Activated T-cell treated with anti-CD3 and anti-CD28 coated beads for 1 hour (primary cell): ENCODE measurements at places on chromosomes 4 and X.

DNA sequence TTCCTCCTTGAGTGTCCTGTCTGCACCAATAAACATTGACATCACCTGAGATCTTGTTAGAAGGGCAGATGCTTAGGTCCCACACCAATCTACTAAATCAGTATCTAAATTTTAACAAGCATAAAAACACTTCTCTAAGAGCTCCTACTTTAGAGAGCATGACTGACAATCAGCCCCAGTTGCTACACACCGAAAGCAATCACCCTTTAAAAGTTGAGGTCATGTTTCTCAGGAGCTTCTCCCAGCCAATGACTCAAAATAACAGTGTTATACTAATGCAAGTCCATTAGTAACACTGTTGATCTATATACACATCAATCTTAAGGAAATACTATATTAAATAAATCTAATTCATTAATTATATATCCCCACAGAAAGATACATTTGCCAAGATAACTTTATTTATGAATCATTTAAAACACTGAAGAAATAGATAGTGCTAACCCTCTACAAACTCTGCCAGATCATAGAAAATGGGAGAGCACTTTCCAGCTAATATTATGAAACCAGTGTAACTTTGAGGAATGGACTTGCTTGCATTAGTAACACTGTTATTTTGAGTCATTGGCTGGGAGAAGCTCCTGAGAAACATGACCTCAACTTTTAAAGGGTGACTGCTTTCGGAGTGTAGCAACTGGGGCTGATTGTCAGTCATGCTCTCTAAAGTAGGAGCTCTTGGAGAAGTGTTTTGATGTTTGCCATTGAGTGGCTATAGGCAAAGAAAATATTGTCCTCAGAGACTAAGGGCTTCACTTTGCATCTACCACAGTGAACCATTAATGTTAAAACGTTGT is 109.8 kb upstream of the HDX start:
- no peak for DNase-seq

DNA sequence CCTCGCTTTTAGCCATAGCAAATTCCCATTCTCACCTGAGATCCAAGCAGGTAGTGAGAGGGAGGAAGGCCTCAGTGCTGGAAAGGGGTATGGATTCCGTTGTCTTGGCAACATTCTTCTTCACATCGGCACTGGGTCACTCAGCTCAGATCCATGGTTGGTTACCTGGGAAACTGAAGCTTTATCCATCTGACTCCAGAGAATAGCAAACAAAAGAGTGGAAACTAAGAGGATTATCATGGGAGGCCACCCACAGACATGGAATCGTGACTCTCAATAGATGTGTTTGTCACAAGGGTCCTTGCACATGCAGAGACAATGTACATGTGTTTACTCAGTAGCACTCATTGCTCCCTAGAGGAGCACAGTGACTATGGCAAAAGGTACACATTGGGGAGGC is 81.0 kb downstream of the MAGED4 start:
- no peak for DNase-seq

- no peak for DNase-seq
Observed at GRCh38 chrX:123083924-123084323, 100.2 kb upstream of the GRIA3 start.

GRCh38 chrX:120334151-120334550 is 22.9 kb upstream of the TMEM255A start:
- no peak for DNase-seq

DNA sequence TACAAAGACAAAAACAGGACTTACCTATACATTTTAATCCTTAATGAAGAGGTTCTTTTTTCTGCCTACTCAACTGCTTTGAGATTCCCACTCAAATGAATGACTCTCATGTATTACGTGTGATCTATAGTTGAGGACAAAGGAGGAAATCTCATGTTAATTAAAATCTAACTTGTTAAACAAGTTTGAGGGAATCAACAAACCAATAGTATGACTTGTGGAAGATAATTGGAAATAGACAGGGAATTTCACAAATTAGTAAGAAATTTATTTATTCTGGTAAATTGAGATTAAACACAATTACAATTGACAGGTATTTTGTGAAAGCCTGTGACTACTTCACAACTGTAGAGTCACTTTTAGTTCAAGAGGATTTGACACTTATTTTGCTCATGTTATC is at the start of gene TMPRSS11D:
TMPRSS11D (minus strand) TSS at position 101 of the 400 bp plus-strand sequence; CDS start at position 32, 69 bp downstream.
- no peak for DNase-seq

DNA sequence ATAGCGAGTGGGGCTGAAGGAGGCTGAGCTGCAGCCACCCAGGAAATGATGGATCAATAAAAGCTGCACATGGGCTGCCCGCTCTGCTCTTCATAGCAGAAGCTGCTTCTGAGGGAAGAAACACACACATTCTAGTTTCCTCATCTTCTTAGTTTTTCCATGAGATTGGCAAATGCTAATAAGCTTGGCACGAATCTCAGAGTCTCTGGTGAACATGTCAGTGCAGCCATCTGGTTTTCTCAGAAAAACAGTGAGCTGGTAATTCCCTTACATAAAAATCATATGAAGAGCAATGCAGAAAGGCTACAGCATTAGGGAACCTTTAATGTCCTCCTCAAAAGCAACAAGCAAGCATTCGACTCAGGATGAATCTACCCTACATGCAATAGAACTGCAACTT is 69.9 kb downstream of the GATB start:
- no peak for DNase-seq

DNA sequence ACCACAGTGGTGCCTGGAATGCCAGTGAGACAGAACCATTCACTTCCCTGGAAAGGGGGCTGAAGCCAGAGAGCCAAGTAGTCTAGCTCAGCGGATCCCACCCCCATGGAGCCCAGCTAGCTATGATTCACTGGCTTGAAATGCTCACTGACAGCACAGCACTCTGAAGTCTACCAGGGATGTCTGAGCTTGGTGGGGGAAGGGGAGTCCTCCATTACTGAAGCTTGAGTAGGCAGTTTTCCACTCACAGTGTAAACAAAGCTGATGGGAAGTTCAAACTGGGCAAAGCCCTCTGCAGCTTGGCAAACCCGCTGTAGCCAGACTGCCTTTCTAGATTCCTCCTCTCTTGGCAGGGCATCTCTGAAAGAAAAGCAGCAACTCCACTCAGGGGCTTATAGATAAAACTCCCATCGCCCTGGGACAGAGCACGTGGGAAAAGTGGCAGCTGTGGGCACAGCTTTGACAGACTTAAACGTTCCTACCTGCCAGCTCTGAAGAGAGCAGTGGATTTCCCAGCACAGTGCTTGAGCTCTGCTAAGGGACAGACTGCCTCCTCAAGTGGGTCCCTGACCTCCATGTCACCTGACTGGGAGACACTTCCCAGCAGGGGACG is 32.0 kb downstream of the NAP1L2 start:
- DNase-seq: no peak

DNA sequence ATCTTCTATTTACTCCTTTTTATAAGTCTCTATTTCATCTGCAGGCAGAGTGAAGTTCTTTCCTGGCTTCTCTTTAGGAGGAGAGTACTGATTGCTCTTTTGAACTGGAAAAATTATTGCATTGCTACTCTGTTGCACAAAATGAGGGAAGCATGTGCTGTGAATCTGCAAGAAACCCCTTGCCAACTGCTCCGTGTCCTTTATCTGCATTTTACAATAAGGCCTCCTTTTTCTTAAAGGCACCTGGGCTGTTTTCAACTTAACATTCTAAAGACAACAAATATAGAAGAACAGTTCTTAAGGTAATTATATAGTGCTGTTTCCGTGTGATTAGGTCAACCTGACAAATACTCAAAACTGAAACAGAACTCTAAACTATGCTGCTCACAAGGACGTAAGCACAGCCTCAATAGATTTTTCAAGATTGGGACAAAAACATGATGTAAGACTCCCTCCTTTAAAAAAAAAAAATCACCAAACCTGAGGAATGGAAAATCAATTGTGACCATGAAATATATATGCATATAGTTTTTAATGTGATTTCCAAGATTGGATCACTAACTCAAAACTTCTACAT is 716.6 kb upstream of the INTU start:
- no peak for DNase-seq

GRCh38 chr4:122831515-122832196 is 5.0 kb downstream of the FGF2 start:
- DNase-seq: no peak

GRCh38 chr4:128830906-128831503 is 21.5 kb downstream of the JADE1 start:
- DNase-seq: no peak

GRCh38 chrX:43605351-43605750 is 50.7 kb upstream of the MAOA start:
- no peak for DNase-seq

GRCh38 chr4:4364061-4364460 is 22.8 kb upstream of the NSG1 start:
- DNase-seq: no peak

DNA sequence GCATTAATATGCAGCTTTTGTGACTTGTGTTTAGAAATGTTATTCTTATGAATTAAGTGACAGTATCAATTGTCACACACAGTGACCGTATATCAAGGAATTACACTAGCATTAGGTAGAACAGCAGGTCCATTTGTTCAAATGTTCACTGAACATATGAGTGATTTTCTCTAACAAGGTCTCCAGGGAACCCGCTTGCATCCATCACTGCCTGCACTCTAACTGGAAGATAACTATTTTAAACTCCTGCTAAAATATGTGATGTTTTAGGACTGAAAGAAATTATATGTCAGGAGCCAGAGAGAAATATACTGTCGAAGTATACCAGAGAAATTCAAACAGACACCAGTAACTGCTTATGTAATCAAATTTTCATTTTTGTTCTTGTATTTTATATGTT is 1395.7 kb downstream of the PCDH18 start:
- DNase-seq: no peak

- no peak for DNase-seq
Observed at GRCh38 chr4:7018281-7018680, 24.9 kb upstream of the TADA2B start.

DNA sequence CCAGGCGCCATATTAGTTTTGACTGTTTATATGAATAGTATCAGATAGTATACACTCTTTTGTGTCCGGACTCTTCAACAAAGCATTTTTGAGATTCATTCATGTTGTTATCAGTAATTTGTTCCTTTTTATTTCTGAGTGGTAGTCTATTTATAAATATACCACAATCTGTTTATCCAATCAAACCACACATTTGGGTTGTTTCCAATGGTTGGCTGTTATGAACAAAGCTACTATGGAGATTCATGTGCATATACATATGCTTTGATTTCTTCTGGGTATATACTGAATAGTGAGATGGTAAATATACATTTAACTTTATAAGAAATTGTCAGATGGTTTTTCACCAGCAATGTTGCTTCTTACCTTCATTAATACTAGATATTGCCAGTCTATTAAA is 36.8 kb upstream of the TAPT1 start:
- DNase-seq: no peak

DNA sequence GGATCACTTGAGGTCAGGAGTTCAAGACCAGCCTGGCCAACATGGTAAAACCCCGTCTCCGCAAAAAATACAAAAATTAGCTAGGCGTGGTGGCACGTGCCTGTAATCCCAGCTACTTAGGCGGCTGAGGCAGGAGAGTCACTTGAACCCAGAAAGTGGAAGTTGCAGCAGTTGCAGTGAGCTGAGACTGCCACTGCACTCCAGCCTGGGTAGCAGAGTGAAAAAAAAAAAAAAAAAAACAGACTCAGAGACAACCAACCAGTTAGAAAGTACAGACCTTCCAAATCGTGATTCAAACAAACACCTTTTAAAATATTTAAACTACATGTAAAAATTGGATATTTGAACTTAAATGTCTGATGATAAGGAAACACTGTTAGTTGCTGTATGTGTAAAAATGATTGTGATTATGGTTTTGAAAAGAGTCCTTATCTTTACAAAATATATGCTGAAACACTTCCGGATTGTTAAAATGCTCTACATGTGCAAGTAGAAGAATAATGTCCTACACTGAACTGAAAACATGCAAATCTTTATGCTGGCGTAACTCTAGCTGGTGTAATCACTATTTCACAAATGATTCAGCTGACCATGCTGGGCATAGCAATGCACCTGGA is 37.8 kb downstream of the SH3KBP1 start:
- no peak for DNase-seq

DNA sequence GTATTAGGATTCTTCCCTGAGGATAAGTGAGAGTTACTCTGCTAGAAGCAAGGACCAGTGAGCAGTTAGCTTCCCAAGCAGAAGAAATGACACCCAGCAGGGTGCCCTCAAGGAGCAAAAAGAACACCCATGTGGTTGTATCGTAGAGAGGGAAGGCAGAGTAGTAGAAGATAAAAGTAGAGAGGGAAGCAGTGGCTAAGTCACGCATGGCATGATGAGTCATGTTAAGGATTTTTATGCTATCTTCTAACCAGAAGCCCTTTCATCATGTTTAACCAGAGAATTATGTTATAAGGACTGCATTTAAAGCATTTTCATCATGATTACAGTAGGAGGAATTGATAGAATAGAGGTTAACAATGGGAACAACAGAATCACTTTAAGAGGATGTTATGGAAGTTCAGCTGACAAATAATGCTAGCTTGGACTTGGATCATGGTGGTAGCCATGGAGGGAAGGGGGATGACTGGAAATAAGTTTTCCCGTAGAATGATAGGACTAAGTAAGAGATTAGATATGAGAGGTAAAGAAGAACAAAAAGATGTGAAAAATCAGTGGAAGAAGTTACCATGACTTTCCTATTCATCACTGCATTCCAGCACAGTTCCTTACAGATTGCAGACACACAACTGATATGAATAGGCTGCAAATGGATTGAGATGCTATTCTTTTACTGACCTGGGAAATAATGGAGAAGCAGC is 383.5 kb upstream of the INTU start:
- no peak for DNase-seq

DNA sequence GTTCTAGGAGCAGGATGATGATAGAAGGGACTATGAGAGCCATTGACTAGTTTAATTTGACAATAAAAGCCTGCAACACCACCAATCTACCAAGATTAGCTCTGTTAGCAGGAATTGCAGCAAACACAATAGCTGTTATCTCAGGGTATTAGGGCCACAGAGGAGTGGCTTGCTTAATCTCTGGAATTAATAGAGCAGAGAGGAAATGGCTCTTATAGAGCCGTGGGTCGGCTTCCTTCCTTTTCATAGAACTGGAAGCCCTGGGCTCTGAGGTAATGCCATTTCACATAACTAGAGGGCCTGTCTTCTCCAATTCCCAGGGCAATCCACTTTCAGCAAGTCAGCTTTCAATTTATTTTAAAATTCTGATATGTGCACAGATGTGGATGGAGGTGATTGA is 83.0 kb downstream of the MAMLD1 start:
- DNase-seq: no peak

- DNase-seq: no peak
Observed at GRCh38 chr4:48403358-48403757, 62.0 kb downstream of the SLAIN2 start.

- no peak for DNase-seq
Observed at GRCh38 chrX:48531358-48531959, 8.1 kb upstream of the TBC1D25 start.
